ENCODE measurements at places on chromosomes 13 and 19.

GRCh38 chr19:32471095-32471494, 65.5 kb downstream of the DPY19L3 start:
- no peak for DNase-seq

GRCh38 chr19:16702123-16702522, 17.5 kb upstream of the NWD1 start:
- DNase-seq, result no peak

- DNase-seq, result no peak
Observed at GRCh38 chr19:55133639-55134444, 15.2 kb downstream of the TNNT1 start.

DNA sequence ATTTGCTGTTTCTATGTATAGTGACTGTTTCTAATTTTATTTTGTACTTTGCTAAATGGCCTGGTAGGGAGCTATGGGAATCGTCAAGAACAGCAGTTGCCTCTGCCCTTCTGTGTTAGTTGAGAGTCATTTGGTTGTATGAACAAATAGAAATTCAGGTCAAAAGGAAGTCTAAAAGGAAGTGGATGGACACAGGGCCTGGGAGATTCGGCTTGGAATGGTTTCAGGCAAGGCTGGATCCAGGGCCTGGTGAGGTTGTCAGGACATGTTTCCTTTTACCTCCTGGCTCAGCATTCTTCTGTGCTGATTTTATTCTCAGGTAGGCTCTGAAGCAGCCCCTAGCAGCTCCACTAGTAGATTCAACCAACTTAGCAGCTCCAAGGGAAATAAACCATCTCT, 118.9 kb downstream of the SIPA1L3 start:
- DNase-seq, result no peak

DNA sequence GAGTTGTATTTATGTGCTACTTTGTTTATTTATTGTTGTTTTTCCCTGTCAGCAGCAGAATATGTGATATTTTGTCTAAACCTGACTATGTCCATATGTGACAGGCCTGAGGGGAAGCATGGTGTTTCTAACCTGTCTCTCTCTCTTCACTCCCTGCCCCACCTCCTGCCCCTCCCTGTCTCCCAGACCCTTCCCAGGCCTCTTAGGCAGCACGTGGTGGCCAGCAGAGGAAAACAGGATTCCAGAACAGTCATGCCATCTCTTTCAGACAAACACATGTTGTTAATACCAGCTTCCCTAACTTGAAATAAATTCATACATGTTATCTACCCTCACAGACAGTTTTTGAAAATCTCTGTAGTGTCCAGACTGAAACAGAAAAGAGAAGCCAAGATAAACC, 31.0 kb upstream of the ATP11A start:
- no peak for DNase-seq

DNA sequence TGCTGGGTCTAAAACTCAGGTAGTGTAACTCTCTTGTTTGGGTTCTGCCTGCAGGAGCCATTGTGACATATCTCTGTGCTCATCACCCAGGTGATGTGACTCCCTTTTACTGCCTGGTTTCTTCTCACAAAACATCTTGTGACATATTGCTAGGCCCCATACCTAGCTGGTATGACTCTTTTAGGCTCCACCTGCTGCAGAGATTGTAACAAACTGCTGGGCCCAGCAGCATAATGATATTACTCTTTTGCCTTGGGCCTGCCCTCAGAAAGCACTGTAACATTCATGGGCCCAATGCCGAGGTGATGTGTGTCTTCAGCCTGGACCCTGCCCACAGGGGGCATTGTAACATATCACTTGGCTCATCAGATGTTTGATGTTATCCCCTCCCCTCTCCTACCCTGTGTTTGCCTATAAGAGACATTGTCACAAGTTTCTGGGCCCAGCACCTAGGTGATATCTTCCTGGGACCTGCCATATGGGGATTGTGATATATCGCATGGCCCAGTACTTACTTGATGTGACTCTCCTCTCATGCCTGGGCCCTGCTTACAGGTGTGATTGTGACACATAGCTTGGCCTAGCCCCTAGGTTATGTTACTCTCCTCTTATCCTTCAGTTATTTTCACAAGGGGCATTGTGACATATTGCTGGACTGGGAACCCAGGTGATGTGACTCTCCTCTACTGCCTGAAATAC, 18.0 kb upstream of the ZNF681 start:
- DNase-seq, result no peak

DNA sequence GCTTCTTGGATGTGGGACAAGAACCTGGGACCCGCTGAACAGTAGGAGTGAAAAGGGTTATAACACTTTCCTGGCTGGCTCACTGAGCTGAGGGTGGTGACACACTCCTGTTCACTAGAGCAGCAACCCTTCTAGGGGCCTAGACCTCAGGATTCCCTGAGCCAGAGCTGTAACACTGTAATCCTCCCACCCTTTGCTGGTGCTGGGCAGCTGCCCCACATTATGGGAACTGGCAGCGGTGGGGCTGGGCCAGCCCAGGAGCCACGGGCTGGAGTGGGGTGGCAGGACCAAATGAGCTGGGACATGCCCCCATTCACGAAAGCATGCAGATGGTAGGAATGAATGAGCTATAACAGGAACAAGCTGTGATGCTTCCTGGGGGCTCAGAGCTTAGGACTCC, 110.6 kb downstream of the B3GLCT start:
- DNase-seq, result no peak
